ENCODE measurements at places on chromosomes 4 and X.

DNA sequence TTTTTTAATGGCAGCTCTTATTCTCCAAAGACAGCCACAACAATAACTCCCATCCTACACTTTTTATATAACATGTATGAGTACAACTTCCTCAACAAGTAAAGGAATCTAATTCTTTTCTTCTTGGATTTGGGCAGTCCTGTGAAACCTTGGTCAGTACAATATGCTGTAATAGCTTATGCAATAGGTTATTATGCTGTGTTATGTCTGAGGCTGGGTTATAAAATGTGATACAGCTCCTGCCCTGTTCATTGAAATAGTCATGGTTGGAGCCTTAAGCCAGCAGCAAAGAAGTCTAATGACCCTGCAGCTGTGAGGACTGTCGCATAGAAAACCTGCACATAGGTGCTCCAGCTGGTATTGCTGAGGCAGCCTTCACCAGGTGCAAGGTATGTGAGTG is 215.8 kb upstream of the RASGEF1B start:
- no peak for DNase-seq

DNA sequence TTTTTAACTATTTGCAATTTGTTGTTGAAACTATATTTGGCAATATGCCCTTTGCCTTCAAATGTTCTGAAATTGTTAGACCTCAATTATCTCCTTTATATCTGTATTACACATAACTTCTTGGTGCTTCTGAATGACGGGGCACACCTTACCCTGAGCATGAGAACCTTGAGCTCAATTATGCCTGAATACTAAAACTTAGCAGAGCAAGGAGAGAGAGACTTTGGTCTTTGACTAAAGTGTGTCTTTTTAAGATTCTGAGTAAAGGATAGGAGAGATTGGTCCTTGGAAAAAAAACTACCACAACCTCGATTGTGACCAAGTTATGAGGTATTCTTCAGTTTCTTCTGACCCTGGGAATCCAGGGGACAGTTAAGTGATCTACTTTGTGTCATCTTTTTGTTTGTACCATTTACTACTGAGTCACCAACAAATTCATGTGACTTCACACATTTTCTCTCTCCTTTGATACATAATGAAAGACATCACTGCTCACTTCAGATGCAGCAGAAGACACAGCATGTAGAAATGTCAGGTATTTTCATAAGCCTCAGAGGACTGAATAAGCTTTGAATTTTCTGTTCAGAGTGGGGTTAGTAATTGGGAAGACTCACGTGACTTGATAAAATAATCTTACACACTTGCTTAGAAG is 51.4 kb downstream of the PTTG2 start:
- DNase-seq = no peak

GRCh38 chr4:68462691-68463090 is 15.4 kb downstream of the TMPRSS11E start:
- no peak for DNase-seq

GRCh38 chrX:128460835-128461234 is 408.6 kb upstream of the ACTRT1 start:
- DNase-seq = peak; percentile 6

DNA sequence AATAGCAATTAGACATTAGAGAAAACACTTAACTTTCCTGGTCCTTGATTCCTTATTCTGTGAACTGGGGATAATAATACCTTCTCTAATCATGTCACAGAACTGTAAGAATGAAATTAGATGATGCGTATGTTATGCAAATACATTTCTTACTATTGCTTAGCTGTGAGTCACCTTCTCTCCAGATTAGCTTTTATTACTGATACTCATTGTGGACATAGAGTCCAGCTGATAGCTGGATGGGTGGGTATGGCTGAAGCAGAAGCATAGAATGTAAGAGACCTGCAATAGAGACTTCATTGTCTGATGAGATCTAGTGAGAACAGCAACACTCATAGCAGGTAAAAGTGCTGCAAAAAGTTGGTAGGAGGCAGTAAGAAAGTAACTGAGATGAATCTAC is 437.2 kb upstream of the ZFP42 start:
- no peak for DNase-seq

DNA sequence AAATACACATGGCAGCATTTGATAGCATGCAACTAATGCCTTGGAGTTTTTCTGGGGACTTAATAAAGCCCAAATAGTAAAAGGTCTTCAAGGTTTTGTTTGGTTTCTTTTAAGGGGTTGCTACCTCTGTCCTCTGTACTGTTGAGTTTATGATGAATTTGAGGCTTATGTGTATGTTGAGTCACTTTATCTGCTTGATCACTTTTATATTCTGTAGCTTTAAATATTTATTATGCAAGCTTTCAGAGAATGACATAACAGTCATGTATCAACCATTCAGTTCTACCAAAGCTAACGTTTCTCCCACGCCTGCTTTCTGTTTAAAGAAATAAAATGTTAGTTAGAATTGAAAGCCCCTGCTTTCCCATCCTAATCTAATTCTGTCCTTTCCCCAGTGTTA is 122.2 kb downstream of the NHS start:
- no peak for DNase-seq

DNA sequence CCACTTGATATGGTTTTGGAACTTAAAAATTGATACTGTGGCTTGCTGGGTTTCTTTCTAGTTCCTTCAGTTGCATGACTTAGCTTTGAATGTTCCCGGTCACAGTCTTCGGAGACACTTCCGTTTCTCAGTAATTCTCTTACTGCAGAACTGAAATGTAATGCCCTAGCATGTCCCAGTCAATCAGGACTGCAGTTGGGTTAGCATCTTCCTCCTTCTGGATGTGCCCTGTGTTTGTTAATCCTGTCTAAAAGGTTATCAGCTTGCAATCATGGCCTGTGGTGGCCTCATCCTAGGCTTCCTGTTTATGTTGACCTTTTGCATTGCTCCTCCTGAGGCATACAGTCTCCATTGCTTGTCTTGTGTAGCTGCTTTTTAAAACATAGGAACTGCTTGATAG is 275.9 kb downstream of the ARHGAP10 start:
- no peak for DNase-seq

DNA sequence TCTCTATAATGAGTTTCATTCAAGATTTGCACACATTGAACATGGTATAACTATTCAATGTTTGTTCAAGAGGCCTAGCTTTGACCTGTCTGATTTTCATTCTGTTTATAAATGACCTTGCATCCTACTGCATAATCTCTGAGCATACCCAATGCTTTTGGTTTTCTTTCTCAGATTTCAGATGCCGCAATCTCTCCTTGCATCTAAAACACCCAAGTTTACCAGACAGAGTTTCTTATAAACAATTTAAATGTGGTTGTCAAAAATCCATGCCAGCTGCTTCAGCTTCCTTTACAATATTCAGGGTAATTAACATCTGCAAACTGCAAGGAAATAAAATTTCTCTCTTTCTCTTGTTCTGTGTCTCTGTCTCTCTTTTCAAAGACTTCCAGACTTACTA is 123.0 kb upstream of the PCDH18 start:
- no peak for DNase-seq

DNA sequence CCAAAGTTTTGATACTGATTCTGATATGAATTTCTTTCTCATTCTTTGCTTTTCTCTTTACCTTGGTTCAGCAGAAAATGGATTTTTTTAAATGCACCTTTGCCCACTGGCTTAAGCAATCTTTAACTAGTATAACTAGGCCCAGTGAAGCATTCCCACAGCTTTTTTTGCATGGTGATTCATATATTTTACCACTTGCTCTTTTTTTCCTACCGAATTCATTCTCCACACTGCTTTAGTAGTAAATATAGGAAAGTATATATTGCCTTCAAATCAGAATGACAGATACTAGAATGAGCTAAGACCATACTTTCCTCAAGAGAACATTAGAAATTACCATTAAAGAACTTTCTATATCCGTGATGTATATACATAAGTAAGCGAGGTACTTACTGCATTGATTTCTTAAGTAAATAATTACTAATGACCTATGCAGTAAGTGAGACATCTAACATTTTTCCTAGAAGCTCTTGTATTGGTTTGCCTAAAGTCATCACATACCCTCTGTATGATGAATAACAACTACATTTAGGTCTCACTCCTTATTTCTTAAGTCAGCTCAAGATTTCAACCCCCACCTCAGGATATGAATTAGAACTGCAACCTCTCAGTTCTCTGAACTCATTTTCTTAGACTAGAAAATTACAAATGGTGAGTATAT is 44.2 kb downstream of the SLC4A4 start:
- peak; percentile 8 for DNase-seq

- peak; percentile 51 for DNase-seq
Observed at GRCh38 chr4:77240469-77241066, 83.6 kb downstream of the CCNG2 start.

DNA sequence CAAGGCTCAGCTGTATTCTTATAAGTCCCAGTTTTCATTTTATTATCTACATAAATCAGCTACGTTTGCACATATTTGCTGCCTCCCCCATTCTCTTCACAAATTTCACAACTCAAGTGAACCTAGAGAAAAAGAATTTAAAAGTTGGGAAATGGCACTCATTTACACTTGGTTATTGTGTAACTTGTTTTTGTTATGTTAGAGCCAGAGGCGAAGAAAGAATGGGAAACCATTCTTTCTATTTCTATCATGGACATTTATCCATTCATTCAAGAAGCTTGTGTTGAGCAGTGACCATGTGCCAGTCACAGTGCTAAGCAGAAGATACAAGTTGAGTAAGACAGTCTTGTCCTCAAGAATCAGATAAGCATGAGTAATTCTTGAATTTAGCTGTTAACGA is 13.5 kb downstream of the LIAS start:
- no peak for DNase-seq

GRCh38 chr4:158811216-158811540 is 42.4 kb downstream of the FNIP2 start:
- no peak for DNase-seq

- no peak for DNase-seq
Observed at GRCh38 chr4:8349664-8350236, 80.2 kb downstream of the HTRA3 start.

- no peak for DNase-seq
Observed at GRCh38 chrX:17662391-17662790, 74.9 kb upstream of the SCML1 start.

GRCh38 chrX:143580266-143580665 is 55.6 kb downstream of the SLITRK4 start:
- peak; percentile 3 for DNase-seq

DNA sequence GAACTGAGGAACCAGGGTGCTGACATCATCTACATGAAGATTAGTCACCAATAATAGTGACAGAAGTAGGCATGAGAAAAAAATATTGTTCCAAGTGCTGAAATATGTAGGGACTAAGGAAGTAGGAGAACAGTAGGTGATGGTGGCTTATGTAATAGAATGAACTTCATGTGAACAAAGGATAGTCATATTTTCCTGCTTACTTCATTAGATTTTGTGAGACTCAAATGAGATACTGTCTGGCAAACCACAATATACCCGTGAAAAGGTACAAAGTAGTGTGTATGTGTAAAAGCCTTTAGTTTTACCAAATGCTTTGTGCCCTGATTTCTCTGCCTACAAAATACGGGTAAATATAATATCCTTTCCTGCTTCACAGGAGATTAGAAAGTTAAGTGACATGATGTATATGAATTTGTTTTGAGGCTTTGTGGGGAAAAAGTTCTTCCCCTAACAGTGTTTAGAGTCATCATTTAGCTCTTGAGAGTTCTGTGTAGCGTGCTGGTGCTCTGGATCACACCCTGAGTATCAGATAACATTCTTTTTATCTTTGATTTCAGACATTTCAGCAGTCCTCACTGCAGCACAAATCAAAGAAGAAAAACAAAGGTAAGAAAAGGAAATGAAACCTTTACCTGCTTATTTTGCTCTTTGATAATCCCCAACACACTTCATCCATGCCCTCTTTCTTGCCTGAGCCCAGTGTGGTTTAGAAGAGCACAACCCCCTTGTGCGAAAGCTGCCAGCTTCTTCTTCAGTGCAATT is 67.9 kb downstream of the KLHL34 start:
- no peak for DNase-seq

DNA sequence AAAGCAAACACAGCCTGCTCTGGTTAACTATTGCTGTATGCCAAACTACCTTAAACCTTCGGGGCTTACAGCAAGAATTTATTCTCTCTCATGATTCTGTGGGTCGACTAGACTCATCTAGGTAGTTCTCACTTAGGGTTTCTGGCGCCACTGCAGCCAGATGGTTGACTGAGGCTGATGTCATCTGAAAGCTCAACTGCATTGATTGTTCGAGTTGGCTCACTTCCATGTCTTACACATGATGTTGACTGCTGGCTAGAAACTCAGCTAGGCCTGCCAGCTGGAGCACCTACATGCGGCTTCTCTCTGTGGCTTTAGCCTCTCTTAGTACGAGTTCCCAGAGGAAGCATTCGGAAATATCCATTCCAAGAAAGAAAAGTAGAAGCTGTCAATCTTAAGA is 103.2 kb downstream of the SRPX start:
- DNase-seq = peak; percentile 28

DNA sequence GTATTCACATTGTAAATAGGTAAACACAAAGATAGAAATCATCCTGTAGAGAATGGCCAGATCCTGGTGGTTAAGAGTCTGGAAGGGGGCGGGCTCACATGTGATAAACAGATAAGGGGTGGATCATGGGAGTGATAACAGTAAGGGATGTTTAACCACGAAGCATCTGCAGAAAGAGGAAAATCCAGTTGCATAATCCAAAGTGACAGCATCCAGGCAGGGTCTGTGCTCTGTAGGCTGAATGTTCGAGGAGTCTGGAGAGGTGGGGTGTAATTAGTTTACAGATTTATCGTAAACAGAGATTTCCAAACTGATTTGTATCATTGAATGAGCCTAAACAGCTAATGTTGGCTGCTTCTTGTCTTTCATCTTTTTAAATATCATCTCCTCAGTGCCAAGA is 1009.8 kb upstream of the SLIT2 start:
- no peak for DNase-seq

GRCh38 chr4:111542056-111542455 is 603.2 kb upstream of the FAM241A start:
- DNase-seq = no peak

GRCh38 chr4:165204462-165204830 is 2.9 kb upstream of the KLHL2 start:
- peak; percentile 67 for DNase-seq

DNA sequence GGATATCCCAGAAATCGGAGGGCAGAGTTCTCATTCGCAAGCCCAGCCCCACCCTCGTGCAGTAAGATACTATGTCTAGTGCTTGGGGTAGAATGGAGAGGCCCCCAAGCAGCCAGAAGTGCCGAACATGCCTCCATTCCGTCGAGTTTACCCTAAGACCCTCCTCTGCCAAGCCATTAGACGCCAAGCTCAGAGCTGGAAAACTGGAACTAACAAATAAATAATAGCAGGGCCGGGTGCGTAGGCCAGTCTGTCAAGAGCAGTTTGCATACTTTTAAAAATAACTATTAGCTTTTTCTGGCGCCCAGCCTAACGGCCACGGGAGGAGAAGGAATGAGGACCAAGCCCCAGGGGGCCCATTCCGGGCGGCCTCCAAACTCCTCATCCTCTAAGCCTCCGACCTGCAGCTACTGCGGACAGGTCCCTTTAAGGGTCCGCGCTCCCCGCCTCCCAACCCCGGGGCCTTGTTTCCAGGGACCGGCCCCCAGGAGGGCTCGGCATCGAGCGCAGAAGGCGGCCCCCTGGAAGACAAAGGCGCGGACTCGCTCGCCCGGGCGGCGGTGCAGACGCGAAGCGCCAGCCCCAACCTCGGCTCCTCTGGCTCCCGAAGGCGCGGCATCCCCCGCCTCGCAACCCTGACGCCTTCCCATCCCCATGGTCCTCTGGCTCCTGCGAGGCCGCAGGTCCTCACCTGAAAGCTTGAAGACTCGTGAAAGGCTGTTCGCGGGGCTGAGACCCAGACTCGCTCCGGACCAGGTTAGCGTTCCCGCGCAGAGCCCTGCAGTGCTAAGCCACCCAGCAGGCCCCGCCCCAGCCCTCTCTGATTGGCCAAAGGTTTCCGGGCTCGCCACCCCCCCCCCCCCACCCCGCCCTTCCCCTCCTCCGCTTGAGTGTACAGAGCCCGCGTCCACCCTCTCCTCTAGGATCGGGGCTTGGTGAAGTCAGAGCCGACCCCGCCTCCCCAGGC is at the start of gene TMSB15A:
Gene TMSB15A, minus strand, starts transcription at position 765 of the 967 bp plus-strand sequence.
- peak; percentile 66 for DNase-seq
